ENCODE measurements at places on chromosomes 4 and X.

- no peak for DNase-seq
Measured at GRCh38 chr4:86089781-86090323, 270.0 kb downstream of the MAPK10 start.

DNA sequence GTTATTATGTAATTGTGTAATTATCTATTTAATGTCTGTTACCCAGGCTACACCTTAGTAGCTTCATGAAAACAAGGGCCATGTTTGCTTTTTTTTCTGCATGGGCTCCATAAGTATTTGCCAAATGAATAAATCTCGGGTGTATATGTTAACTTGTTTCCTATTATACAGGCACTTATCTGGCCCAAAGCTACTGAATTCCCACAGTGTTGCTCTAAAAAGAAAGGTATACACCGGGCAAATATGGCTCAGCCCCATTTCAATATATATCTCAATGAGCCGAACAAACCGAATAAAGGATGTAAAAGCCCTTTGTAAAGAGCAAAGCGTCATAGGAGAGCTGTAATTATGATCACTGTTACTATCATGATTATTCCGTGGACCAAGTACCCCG is 767 bp downstream of the PAQR3 start:
- no peak for DNase-seq

- peak; percentile 46 for DNase-seq
Measured at GRCh38 chrX:107675823-107676555, 47.7 kb downstream of the PRPS1 start.

DNA sequence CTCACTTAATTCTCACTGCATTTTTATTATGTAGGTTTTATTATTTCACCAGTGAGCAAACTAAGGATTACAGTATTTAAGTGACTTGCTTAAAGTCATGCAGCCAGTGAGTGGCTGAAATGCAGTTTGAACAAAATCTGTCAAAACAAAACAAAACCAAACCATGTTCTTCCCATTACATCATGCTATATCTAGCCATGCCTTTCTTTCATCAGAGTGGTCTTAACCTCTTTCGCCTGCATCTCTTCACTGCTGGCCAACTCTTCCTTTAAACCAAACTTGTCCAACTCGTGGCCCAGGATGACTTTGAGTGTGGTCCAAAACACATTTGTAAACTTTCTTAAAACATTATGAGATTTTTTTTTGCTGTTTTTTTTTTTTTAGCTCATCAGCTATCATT is 223.2 kb downstream of the PCDH7 start:
- DNase-seq: no peak

DNA sequence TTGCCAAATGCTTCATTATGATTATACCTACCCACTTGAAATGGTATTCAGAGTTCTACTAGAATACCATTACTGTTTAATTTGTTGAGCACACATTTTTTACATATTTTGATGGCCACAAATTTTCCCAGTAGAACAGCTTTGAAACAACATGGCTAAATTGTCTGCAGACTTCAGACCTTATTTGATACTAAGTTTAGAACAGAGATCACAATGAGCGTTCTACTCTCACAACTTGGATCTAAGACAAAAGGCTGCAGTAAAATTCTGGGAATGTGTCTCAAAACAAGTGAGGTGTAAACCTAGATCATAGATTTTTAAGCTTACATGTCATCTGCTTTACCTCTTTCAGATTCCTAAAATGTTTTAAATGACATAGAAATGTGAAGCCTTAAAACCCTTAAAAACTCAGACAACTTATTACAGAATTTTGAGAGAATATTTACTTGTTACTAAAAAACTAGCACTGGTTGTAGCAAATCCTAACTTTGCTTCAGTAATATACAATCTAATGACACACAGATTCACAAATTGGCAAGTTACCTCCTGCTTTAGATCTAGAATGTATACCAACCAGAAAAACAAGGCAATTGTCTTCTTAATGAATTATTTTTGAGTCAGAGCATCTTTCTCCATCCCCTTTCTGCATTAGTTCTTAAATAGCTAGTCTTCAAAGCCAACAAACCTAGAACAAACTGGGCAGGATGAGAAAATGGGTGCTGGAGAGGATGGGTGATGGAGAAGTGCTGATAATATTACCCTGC is 243.3 kb downstream of the SLC7A11 start:
- peak; percentile 53 for DNase-seq

DNA sequence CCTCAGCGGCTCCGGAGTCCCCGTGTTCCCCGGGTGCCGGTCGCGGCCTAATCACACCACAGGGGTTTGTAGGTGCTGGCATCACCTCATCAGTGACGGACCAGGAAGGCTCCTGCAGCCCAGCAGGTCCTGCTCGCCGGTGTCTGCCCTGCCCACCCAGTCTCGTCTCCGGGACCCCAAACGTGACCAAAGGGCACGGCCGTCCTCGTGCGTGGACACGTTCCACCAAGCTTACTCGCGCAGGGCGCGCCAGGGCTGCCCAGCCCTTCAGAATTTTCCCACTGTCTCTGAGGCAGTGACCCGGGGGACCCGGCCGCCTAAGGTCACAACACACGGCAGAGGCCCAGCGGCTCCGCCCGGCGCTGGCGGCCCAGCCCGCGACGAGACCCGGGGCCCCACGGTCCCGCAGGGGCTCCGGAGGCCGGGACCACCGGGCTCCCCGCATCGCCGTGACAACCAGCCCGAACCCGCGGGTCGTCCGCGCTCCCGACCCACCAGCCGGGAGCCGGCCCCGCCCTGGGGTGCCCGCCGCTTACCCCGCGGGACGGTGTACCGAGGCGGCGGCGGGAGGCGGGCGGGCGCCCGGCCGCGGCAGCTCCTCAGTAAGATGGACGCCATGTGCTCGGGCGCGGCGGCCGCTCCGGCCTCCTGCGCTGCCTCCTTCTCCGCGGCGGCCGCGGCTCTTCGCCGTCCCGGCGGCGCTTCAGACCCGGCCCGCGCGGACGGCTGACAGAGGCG is 454 bp downstream of the LETM1 start:
- DNase-seq: peak; percentile 37

GRCh38 chrX:9233141-9233540 is 199.2 kb upstream of the FAM9B start:
- no peak for DNase-seq

DNA sequence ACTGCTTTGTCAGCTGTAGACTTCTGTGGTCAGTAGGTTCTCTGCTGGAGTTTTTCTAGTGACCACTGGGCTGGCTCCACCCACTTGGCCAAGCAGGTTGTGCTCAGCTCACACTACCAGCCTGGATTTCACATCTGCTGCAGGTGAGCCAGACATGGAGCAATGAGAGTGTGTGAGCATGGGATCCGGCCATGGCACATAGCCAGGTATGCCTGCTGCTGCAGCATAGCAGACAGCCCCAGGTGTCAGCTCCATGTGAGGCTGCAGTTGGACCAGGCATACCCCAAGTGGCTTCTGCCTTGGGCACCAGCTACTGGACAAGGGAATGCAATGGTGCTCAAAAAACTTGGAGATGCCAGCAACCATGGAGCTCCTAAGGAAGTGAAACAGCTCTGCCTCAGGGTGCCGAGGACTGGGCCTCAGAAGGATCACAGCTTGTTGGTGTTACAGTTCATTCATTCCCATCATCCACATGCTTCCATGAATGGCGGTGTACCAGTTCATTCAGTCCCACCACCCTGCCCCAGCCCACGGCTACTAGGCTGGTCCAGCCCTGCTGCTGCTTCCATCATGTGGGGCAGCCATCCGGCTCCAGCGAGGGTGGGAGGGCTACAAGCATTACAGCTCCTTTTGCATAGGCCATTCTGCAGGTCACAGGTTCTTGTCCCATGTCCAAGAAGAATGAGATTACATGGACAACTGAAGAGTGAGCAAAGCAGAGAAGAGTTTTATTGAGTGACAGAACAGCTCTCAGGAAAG is 389.1 kb upstream of the PCDH7 start:
- no peak for DNase-seq

DNA sequence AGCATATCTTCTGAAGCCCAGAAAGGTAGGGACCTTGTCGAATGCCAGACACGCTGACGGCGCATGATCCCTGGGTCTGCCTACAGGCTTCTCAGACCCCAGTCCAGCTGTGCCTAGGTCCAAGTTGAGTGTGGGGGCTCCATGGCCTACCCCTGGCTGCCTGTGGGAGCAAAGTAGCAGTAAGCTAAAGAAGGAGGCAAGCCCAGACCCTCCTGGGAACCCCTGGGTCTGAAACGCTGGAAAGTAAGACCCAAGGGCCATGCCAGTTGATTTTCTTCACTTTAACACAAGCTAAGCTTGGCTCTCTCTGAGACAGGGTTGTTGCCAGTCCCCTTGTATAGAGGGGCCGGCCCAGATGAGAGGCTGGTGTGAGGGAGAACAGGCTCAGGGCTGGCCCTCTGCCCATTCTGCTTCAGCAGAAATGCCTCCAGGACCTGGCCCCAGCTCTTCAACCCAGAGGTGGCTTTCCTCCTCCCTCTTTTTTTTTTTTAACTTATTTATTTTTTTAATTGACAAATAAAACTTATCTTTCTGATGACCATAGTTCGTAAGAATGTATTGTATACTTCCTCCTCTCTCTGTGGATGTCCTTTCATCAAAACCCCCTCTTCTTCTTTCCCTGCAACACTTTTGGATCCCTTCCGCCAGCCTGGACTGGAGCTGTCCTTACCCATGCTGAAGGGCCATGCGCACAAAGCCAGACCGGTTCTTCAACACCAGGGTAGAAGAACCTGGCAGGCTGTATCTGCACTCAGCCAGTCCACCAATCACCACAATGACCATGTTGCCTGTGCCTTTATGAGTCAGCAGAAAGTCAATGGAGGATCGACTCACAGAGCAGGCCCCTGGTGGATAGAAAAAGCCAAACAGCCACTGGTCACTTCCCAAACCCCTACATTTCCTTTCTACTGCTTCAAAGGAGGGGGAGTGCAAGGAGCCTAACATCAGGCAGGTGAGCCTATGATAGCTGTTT is 7.1 kb downstream of the AWAT2 start:
- DNase-seq: peak; percentile 63

GRCh38 chr4:139337612-139338011 is 35.3 kb upstream of the NDUFC1 start:
- DNase-seq: no peak

- DNase-seq: no peak
Measured at GRCh38 chr4:173270312-173271027, 63.7 kb downstream of the HMGB2 start.

- DNase-seq: no peak
Measured at GRCh38 chrX:126820700-126821420, 1.3 kb downstream of the PRR32 start.

DNA sequence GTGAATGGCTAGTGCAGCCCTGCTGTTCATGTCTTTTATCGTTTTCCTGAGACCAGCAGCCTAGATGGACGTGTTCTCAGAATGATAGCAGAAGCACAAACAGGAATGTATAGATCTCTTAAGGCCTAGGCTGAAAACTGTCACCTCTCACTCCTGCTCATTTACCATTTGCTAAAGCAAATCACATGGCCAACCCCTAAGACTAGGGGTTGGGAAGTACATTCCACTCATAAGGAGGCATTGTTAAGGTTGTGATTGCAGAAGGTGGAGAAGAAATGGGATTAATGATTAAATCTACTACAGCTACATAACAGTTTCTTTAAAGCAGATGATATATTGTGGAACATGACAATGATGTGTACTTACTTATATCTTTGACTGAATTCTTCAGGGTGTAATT is 536.8 kb upstream of the FTHL17 start:
- no peak for DNase-seq

- DNase-seq: no peak
Measured at GRCh38 chr4:146534178-146534577, 12.4 kb upstream of the SLC10A7 start.

GRCh38 chr4:111360906-111361305 is 738.0 kb upstream of the PITX2 start:
- DNase-seq: no peak

- DNase-seq: peak; percentile 65
Measured at GRCh38 chr4:169251291-169252235, 19.2 kb downstream of the SH3RF1 start.

GRCh38 chr4:81786766-81787165 is 315.1 kb upstream of the RASGEF1B start:
- no peak for DNase-seq

DNA sequence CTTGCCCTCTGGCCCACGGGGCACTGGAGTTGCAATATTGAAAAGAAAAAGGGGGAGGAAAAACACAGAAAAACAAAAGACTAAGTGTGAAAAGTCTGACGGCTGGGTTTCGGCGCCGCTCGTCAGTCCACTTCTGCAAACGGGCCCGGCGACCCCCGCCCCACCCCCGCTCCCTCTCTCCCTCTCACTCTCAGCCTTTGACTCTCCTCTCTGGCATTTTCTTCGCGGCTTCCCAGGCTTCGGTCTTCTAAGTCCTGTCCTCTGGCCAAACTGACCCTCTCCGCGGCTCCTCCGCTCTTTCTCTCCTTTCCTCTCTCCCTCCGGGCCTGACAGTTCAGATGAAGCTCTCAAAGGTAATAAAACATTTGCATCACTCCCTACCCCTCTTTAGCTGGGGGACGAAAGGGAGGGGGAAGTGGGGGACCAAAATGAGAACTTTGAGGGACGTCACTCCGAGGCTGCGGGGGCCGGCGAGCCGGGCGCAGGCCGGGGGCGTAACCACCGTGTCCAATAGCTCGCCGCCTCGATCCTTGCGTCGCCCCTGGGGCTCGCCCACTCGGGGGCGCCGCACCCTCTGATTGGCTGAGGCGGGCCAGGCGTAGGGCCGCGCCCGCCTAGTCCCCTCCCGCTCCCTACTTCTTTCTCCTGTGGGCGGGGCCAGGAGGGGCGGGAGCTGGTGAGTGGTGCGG is at the start of gene NKX6-1:
Gene NKX6-1 (minus strand): TSS at position 358 of the 689 bp plus-strand sequence. CDS start 1,064 bp downstream, outside the sequence.
- DNase-seq: peak; percentile 46

GRCh38 chr4:165096776-165097175 is 15.9 kb downstream of the TMEM192 start:
- DNase-seq: peak; percentile 25

- DNase-seq: peak; percentile 69
Measured at GRCh38 chrX:130024127-130024526, 41.7 kb downstream of the BCORL1 start.
